ENCODE measurements at places on chromosomes 11 and 22.

DNA sequence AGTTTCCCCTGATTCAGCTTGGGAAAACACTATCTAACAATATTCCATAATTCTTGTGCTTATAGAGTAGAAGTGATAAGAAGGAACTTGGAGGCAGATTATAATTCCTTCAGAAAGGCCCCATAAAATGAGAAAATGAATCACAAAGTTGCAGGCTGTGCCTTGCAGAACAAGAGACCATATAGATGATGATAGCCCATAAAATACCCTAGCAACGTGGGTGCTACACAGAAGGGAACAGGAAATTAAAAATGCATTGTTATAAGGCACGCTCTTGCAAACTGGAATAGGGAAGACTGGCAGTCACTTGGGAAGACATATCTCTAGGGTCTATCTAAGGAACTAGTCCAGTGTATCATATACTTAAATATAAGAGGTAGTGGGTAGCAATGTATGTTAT is 67.6 kb downstream of the KIF18A start:
- no peak for DNase-seq

DNA sequence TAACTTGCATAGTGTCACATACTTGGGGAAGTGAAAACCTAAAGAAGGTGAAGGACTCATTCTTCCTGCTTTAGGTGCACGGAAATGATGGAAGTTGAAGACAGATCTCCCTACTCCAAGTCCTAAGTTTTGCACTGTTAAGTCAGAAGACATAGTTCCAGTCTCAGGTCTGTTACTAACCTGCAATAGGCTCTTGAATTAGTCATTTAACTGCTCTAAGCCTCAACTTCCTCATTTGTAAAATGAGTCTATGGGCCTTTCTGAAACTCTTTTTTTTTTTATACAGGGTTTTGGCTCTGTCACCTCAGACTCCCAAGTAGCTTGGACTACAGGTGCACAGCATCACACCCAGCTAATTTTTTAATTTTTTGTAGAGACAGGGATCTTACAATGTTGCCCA is 30.8 kb upstream of the POU2AF1 start:
- no peak for DNase-seq

GRCh38 chr11:46279126-46280099 is 2.0 kb downstream of the CREB3L1 start:
- DNase-seq, result no peak

DNA sequence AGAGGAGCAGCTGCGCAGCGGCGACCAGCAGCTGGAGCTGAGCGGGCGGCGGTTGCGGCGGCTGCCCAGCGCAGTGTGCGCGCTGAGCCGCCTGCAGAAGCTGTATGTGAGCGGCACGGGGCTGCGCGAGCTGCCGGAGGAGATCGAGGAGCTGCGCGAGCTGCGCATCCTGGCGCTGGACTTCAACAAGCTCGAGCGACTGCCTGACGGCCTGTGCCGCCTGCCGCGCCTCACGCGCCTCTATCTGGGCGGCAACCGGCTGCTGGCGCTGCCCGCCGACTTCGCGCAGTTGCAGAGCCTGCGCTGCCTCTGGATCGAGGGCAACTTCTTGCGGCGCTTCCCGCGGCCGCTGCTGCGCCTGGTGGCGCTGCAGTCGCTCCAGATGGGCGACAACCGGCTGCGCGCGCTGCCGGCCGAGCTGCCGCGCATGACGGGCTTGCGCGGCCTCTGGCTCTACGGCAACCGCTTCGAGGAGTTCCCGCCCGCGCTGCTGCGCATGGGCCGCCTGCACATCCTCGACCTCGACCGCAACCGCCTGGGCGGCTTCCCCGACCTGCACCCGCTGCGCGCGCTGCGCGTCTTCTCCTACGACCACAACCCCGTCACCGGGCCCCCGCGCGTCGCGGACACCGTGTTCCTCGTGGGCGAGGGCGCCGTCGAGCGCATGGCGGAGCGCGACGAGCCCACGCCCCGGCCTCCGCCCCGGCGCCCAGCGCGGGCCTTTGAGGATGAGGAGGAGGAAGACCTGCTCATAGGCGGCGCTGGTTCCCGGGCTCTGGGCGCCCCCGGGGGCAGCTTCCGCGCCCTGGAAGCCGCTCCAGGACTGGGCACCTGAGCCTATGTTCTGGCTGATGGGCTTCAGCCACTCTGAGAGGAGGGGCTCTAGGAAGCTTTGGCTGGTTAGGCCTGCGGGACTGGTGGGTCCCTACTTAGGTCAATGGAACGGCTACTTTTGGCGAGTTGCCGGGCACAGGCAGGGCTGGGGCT is 787 bp downstream of the LRRC10B start:
- DNase-seq, result no peak

DNA sequence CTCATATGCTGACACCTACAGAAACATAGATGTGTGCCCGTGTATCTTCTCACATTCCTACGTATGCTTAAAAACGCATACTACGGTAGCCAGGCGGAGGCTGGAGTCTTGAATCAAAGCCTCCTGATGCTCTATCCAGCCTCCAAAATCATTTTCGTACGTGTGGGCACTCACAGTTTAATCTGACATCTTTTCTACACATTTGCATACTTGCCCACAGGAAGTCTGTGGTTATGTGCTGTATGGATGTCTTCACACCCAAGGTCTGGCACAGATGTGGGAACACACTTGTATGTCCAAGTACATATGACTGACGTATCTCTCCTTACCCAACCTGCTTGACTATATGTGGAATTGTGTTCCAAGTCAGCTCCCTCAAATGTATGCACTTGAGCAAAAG is 561.8 kb upstream of the CADM1 start:
- no peak for DNase-seq

GRCh38 chr11:10490398-10491241 is 35.6 kb downstream of the AMPD3 start:
- DNase-seq, result peak; percentile 96

- DNase-seq, result no peak
Measured at GRCh38 chr22:38753948-38754750, 1.6 kb downstream of the SUN2 start.

DNA sequence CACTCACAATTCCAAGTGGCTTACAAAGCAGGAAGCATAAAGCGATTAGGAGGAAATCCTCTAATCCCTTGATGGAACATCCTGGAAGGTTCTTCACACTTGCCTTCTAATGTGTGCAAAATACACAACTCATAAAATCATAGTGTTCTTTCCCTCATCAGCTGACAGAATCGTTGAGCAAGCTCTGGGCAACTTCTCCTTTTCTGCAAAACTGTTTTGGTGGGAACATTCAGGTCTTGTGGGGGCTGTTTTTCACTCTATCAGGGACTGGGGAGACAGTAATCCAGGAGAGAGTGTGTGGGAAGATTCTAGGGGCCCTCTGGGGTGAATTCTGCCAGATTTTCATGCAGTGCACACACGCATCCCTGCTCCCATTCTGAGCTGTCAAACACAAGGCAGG is 53.2 kb downstream of the IRAG1 start:
- DNase-seq, result no peak

DNA sequence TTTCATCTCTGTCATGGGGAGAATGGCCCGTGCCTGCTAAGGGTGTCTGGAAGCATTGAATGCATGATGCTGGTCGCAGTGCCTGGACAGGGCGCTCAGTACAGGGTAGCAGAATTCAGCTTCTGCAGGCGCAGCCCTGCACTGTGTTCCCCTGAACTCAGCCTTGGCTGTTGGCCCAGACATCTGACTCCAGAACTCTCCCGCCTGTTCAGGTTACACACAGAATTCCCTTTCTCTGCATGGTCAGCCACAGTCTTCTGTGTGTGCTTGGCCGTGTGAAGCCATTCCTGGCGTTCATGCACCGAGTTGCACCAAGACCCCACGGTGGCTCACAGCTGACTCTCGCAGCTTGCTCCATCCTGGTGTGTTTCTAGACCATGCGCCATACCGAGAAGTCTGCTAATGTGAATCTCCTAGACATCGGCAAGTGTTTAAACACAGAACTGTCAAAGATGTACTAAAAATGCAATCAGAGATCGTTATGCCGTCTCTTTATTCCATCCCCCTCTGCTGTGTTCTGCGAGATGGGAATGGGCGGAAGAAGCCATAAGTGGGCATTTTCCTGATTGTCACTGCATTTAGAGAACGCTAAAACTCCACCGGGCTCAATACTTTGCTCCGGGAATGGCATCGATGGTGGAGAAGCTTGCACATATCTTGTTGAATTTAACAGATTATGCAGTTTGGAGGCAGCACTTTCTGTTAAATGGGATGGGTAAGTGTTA is 55.6 kb downstream of the MPPED1 start:
- DNase-seq, result no peak

- DNase-seq, result no peak
Measured at GRCh38 chr22:28051787-28052356, 132.8 kb upstream of the PITPNB start.

DNA sequence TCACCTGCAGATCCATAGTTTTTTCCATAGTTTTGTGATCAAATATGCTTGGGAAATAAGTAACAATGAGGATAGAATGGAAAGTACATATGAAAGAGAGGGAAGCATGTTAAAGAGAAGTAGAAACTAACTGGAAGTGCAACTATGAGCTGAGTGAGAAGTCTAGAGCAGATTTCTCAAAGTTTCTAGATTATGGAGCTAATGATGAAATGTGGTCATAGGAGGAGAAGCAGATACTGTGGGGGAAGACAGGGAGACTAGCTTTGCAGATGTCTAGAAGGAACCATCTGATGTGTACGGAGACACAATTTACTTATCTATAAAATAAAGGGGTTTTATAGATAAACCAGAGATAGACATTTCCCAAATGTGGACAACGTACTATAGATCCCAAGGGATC is 37.1 kb downstream of the RELT start:
- no peak for DNase-seq

- DNase-seq, result no peak
Measured at GRCh38 chr22:22090650-22091399, 108.2 kb upstream of the TOP3B start.

GRCh38 chr11:34679681-34680080 is 58.8 kb downstream of the EHF start:
- no peak for DNase-seq

GRCh38 chr11:107040433-107041087 is 22.3 kb upstream of the GUCY1A2 start:
- no peak for DNase-seq

- no peak for DNase-seq
Measured at GRCh38 chr11:122723576-122723975, 68.1 kb downstream of the UBASH3B start.

DNA sequence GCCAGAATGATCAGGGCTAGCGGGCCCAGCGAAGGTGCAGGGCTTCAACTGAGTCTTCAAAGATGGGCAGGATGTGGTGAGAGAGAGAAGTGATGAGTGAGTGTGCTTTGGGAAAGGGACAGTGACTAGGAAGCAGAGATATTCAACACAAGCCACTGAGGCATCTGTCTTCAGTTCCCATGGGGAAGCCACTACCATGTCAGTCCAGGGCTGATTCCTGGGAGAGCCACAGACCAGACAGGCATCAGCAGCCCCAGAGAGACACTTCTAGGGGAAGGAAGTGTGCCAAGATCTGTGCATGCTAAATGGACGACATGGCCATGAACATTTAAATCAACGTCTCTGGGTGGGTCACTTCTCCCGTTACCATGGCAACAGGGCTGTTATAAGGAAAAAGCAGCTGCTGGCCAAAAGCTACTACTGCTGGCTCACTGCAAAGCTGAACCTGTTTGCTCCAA is 28.5 kb downstream of the P4HA3 start:
- DNase-seq, result no peak

DNA sequence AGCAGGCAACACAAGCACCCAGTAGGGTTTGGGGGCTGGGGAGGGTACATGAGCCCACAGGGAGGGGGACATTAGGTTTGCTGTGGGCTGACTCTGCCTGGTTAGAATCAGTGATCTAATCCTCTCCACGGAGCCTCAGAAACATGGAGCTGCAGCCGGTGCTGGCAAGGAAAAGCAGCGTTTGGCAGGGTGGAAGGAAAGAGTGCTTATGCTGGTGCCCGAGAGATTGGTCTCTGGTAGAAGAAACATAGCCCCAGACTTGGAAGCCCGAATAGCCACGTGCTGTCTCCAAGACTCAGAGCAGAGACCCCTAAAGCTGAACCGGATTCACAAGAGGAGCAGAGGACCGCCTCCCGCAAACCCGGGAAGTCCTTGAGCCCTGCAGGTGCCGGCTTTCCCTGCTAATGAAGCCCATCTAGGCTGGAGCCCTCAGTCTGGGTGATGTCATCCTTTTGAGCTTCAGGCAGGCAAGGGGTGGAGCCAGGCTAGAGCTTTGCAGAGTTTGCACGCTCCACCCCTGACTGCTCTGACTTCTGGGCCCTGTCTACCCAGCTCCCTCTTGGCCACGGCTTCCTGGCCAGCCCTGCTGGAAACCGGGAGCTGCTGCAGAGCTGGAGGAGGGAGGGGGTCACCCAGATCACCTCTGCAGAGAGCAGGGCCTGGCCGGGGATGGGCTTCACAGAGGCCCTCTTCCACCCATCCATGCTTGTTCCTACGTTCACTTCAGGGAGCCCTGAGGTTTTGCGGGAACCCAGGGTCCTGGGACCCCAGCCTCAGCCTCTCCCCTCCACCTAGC is 35.0 kb upstream of the JAM3 start:
- DNase-seq, result peak; percentile 76

GRCh38 chr11:64591257-64592233 is 525 bp downstream of the SLC22A12 start:
- DNase-seq, result no peak

DNA sequence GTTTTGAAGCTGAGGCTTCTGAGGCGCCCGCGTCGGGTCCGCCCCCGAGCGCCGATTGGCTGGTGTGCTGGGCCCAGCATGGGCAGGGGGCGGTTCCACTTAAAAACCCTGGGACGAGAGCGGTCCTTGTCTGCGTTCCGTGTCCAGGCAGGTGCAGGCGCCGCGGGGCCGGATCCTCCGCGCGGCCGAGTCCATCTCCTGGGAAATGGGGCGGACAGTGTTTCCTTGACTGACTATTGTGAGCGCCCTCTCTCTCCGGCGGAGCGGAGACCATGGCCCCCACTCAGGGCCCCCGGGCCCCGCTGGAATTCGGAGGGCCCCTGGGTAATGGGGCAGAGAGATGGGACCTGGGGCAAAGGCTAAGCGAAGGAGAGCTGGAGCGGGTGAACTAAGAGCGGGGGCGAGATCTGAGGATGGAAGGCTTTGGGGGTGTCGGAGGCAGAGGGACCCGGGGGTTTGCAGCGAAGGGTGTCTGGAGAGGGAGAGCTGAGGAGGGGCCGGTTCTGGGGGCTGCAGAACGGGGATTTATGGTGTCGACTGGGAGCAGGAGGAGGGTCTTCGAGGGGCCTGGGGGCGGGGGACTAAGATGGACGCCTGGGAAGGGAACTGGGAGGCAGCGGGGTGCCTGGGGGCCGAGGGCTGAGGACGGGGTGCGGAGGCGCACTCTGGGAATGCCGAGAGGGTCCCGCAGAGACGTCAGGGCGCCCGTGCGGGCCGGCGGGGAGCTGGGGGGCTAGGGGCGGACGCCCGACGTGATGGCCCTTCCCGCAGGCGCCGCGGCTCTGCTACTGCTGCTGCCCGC is at the start of gene TM7SF2:
Gene TM7SF2 (plus strand): TSS at position 129 of the 802 bp plus-strand sequence. CDS start 144 bp downstream, at position 273.
- no peak for DNase-seq

DNA sequence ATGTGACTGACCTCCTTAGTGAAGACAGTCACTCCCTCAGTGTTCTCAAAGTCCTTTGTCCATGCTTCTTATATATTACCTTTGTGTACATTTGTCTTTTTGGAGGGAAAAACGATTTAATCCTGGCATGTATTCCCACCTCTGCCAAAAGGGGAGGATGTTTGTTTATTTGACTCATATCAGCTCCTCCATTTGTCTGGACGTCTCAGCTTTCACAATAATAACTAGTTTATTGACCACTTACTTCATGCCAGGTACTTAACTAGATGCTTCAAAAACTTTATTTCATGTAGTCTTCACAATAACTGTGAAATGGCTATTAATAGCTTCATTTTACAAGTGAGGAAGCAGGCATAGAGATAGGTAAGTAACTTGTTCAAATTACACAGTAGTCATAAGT is 5.3 kb downstream of the TBCEL start:
- no peak for DNase-seq
